ENCODE measurements at places on chromosomes 3 and 15.

- DNase-seq, result no peak
These were observed 210.3 kb upstream of the STT3B start for GRCh38 chr3:31322460-31322859.

- DNase-seq, result no peak
These were observed 61.5 kb upstream of the DCBLD2 start for GRCh38 chr3:98962951-98963350.

DNA sequence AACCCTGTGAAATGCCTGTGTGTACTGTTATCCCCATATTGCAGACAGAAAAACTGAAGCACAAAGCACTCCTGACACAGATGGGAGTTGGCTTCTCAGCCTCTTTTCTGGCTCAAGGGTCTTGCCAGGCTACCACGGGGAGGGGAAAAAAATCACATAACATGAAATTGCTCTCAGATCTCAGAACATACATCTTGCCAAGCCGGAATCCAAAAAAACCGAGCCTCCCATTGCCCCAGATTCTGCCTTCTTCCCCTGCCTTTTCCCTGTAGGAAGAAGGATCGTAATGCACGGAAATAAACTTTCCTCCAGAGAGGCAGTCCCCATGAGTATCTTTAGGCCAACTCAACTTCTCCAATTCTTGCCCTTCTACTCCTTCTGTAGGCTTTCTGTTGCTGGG, 16.6 kb upstream of the MRPS22 start:
- DNase-seq, result no peak

DNA sequence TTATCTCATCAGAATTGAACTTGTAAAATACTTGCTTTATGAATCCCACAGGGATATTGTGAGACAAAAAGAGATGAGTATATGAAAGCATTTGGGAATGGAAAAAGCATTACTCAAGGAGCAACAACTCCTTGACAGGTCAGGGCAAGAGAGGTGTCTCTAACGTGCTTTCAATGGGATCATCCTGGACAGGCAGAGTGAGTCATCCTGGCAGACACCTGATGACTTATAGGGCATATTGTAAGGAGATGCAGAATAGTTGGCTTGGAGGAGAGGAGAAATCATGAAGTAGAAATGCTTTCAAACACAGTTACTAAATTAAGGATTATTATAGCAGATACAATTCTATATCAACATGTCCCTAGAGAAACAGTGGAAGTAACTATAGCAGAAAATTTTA, 71.9 kb upstream of the THSD4 start:
- no peak for DNase-seq

Measured in left forelimb (tissue), 1 donor.